Activated gamma-delta T cell (primary cell): ENCODE measurements at places on chromosomes 1 and 21.

DNA sequence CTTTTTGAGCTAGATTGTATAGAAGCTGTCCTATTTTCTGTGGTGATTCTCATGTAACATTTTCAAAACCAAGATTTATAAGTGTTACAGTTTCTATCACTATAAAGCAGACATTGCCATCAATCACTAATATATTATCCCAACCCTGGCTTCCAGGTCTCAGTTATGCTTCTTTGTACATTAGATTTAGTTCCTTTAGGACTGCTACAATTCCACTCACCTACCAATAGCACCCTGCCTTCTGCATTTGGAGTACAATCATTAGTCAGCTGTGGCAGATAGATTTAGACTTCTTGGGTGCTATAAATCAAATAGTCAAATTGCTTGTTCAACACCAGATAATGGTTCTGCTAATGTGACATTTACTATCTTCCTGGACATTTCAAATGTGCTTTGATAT, 281.6 kb downstream of the BRINP3 start:
- no peak for DNase-seq

DNA sequence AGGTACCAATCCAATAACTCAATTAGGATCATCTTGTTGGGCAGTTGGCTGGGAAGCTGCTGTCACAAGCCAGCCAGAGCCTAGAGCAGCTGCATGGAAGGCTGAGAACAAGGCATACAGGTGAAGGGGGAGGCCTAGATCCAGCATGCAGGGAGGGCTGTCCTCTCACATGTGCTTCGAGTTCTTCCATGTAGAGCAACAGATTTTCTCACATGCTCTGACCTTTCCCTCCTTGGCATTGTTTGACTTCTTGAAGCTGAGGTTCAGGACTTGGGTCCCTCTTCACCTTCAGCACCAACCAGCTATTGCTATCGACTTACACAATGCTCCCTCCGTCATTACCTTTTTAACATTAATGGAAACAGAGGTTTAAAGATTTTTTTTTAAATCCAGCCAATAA, 257.7 kb downstream of the ATG4C start:
- DNase-seq, result no peak

- DNase-seq, result no peak
Observed at GRCh38 chr1:153422450-153423068, 6.2 kb downstream of the S100A7A start.

- no peak for DNase-seq
Observed at GRCh38 chr1:23122023-23122748, 46.5 kb downstream of the LUZP1 start.

DNA sequence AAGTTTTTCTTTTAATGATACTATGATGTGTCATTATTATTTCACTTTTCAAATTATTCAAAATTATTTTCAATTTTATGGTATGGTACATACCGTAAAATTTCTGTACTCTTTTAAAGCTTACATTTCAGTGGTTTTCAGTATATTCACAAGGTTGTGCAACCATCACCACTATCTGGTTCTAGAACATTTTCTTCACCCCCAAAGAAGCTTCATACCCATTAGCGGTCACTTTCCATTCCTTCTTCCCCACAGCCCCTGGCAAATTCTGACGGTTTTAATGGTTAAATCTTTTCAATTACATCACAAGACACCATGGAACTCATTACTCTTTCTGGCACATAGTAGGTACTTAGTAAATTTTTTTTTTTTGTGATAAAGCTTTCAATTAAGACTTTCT, 22.8 kb upstream of the ATP5PO start:
- DNase-seq, result no peak

GRCh38 chr1:31485166-31485565, 72.2 kb downstream of the SERINC2 start:
- DNase-seq, result no peak

- no peak for DNase-seq
Observed at GRCh38 chr1:103461161-103462105, 64.1 kb upstream of the RNPC3 start.

GRCh38 chr1:87598429-87598828, 269.7 kb downstream of the LMO4 start:
- DNase-seq, result no peak

GRCh38 chr1:4327142-4327541, 327.3 kb upstream of the AJAP1 start:
- no peak for DNase-seq
